ENCODE measurements at places on chromosomes 12 and 14.
A peak's percentile ranks its signal among the peaks of the same experiment; 100 is the strongest.

GRCh38 chr14:54652188-54652587, 85.3 kb downstream of the SAMD4A start:
- DNase-seq, result no peak

DNA sequence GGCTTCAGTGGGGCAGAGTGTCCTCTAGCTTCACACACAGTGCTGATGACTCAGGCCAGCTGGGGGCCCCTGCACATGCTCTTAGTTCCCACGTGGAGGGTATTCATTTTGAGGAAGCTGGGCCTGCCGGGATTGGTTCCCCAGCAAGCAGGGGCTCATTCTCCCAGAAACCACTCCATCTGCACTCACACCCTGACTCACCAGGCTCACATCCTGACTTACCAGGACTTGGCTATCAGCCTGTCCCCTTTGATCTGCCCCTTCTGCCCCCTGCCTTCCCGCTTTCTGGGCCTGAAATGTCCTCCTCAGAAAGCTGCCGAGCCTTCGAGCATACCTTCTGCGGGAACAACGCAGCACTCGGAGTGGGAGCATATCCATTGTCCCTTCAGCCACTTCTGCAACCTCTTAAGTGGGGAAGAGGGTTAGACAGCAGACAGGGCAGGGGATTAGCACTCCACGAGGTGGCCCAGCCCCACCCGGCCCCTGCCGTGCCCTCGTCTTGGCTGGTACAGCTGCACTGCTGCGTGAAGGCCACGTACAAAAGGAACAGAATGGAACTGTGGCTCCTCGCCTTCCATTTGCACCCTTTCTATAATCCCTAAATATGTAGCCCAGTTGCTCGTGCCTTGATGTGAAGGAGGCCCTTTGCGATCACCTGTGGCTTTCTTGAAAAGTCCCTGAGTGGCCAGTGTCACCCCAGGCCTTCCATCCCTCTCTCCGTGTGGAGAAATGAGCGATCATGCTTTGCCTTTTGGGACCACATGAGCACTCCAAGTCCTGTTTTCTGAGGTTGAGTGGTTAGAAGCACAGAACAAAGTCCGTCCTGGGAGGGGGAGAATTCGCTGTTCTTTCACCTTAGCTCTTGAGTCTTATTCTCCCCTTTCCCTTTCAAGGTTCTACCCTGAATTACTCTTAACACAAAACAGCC, 26.1 kb downstream of the TPCN1 start:
- DNase-seq, result no peak

DNA sequence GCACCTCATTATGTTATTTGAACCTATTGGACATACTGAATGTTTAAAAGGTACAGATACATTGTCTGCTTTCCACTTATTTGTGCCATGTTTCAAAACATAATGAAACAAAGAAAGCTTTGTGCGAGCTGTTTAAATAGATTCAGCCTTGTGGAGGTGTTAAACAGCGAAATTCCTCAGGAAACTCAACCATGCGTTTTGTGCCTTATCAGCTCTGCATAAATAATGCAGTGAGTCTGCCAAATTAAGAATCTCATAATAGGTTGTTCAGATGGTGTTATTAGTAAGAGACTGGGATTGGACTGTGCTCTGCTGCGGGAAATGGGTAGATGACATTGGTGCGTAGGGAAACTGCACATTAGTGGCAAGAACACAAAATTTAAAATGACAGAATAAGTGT, 163.7 kb upstream of the CLEC14A start:
- DNase-seq, result no peak

DNA sequence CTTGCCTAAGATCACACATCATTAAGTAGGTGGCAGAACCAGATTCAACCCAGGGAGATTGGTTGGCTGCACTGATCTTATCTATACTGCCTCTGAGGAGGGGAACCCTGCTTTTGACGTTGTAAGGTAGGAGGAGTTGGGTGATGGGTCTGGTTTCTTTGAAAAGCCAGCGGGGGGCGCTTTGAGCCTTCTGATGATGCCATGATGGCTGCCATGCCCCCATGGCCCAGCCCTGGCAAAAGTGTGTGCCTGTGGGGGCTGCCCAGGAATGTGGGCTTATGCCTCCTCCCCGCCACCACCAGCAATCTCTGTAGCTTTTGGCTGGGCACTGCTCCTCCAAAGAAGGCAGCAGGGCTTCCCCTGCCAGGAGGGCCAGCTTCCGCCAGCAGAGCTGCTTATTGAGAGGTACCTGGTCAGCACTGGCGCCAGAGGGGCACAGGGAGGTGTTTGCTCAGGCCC, 224.3 kb downstream of the SLC41A2 start:
- no peak for DNase-seq

DNA sequence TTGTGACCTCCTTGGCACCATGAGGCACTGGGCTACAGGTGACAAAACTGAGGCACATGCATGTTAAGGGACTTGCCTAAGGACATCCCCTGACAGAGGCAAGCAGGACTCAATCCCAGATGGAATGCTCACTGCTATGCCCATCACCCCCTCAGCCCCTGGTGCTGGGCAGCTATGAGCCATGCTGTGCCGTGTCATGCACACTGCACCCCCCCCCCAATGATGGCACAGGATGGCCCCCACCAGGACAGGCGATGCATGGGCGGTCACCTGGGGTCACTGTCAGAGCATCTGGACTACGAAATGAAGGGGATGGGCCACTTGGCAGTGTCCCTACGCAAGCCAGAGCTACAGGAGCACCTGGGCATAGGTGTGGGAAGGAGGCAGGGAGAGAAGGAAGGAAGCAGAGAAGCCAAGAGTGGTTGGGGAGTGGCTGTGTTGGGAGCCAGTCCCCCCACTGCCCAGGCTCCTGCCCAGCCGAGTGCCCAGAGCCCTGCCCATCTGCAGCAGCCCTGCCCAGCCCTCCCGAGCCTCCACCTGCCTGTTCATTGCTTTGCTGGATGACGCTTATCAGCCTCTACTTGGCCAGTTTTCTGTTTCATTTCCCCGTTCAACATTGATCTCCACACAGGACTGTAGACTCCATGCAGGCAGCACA, 84.9 kb upstream of the DIO3 start:
- DNase-seq, result no peak

GRCh38 chr12:127145929-127146789, 1120.8 kb upstream of the TMEM132C start:
- DNase-seq, result no peak

GRCh38 chr14:105466531-105467248, 7.9 kb upstream of the CRIP2 start:
- DNase-seq, result no peak

DNA sequence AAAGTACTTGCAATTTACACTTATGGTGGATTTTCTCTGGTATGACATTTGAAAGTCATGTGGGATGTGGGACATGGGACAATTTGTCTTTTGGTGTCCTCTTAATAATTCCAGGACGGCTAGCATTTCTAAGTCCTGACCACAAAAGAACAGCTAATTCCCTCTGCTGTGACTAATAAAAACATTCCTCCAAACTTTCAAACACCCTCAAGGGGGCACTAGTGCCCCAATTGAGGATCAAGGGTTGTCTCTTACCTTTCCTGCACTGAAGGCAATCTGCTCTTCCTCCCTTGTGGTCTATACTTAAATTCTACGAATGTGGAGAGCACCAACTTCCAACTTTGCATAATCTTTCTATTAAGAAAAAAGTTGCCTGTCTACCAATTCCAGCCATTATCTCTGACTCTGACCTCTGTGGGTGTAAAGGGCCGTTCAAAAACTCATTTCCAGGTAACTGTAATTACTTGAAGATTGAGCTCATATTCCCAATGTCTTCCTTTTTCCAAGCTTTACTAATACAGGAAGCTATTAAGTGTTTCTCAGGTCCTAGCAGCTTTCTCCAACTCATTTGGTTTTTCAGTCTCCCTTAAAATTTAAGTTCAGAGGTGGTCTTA, 210.2 kb downstream of the PTPRO start:
- DNase-seq, result no peak

- peak; percentile 25 for DNase-seq
Measured at GRCh38 chr12:40622246-40622838, 69.9 kb upstream of the CNTN1 start.

DNA sequence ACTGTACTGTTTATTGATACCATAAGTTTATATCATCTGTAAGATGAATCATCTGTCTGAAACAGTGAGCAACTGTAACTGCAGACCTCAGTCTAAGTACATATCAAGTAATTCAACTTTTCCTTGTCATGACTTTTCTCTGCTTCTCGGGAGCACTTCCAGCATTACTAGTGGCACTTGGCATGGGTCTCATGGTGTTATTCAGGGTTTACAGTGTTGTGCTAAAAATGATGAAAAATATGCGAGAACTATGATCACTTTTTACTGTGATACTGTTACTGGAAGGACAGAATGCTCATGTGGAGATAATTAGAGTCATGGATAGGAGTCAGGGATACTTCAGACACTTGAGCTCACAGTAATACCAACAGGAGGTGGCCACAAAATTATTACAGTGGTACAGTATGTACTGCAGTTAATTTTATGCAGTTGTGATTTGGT, 8.3 kb downstream of the KTN1 start:
- no peak for DNase-seq

DNA sequence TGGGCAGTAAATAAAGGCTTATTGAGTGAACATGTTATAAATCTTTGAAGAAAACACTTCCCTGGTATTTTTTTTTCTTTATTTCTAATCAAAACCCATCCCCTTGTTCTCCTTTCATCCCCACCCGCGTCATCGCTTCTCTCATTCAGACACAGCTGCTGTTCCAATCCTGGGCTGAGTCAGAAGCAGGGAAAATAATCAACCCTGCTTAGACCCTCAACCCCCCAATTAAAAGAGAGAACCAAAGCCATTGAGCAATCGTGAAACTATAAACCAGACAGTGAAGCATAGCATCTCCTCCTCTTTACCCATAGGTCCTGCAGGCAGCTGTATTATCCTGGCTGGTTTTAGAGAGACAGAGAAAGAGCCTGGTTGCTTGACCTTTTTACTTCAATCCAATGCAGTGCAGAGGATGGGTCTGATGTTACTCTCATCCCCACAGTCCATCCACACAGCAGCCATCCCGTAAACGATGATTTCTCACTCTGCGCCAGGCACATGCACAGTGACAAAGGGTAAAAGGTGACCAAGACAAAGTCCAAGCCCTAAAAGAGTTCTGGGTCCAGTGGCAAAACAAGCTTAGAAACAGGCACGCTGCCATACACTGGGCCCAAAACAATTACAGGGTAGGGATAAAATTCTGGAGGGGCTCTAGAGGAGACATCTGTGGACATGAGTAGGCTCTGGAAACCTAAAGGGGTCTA, 238.3 kb downstream of the GALC start:
- DNase-seq, result no peak

DNA sequence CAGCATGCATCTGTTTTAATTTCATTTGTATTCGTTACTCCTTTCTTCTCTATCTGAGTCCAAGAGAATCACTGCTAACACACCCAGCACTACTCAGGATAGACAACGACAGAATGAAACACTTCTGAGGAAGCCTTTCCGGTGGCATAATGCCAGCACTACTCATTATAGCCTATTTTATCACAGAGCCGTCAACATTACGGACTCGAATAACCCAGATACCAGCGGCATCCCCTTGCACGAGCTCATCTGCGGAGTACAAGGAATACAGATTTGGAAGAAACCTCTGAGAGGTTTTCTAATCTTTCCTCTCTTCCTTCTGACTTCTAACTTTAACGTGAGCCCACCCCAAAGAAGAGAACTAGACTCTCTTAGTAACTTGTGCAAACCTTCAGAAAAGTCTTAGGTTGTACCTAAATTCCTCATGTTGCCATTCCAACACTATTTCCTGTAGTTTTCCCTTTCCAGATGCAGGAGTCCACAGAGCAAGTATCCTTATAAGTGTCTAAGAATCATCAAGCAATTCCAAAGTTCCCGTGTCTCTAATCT, 248.1 kb downstream of the APAF1 start:
- DNase-seq, result no peak

GRCh38 chr12:48814262-48815125, 3.8 kb upstream of the CACNB3 start:
- DNase-seq, result peak; percentile 87

DNA sequence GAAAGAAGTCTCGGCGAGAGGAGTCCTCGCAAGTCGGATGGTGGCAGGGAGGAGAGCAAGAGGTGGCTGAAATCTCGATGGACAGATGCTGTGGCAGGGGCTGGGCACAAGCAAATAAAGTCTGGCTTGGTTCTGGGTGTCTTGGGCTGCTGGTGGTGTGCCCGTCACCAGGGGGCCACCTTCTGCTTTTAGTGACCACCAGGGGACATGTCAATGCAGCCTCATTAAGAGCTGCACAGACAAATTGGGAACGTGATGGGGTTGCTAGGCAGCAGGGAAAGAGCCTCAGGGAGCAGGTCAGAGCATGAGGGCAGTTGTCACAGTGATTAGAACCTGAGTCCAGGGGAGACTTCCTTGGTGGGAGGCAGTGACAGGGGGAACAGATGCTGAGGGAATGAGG, 44.0 kb downstream of the LRRC74A start:
- no peak for DNase-seq

DNA sequence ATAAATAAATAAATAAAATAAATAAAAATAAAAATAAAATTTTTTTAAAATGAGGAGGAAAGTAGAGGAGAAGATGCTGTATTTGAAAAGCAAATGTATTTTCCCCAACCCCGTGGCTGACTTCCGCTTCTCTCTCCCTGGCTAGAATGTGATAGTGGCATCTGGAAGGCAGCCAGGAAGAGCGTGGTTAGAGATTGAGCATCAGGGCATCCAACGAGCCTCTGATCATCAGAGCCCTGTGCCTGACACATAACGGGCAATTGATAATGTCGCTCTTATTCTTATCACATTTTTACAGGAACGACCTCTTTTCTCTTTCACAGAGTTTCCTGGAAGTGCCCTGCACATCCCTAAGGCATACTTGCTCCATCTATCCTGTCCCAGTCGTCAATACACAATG, 496.9 kb upstream of the TMEM132C start:
- no peak for DNase-seq

GRCh38 chr14:90105756-90106155, 44.0 kb downstream of the KCNK13 start:
- no peak for DNase-seq

DNA sequence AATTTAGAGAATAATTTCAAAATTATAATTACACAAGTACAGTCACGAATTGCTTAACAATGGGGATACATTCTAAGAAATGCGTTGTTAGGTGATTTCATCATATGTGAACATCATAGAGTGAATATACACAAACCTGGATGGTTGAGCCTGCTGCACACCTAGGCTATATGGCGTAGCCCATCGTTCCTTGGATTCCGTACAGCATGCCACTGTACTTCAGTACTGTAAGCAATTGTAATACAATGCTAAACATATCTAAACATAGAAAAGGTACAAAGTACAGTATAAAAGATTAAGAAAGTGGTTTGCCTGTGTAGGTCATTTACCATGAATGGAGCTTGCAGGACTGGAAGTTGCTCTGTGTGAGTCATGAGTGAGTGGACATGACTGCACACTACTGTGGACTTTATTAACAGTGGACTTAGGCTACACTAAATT, 286.2 kb downstream of the CACNA1C start:
- DNase-seq, result no peak

- DNase-seq, result no peak
Measured at GRCh38 chr12:70556179-70556869, 80.9 kb downstream of the PTPRB start.

DNA sequence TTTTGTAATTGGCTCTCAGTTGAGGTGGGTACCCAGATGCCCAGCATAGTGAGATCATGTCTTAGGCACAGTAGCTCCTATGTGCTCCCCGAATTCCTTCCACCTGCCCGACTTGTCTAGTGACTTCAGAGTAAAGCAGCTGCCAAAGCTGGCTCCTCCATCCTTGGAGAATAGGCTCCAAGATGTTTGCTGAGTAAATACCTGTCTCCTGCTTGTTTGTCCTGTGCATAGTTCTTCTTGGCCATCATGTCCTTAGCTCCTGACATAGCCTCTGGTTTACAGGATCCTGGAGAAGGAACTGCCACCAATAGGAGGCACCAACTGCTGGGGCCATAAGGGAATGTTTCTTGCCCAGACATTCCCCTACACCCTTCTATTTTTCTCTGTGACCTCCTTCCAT, 52.6 kb upstream of the CISTR start:
- no peak for DNase-seq

All from progenitor cell of endocrine pancreas (in vitro differentiated cells).